SW480 (cell line): ENCODE measurements at places on chromosomes 4 and X.

DNA sequence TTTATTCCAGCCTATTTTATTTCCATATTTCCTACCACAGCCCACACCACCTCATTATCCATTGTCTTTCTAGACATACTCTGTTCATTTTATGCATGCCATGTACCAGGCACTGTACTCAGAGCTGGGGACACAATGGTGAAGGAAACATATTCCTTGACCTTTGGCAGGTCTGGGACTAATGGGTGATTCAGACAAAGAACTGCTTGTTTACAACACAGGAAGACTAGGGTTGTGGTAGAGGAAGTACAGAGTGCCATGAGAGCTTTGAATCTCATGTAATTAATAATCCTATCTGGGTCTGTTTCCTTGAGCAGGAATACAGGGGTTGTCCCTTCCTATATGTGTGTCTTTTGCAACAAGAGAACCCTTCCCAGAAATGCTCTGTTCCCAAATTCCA lies 75.1 kb upstream of the NUDT10 start:
- no peak for DNase-seq

DNA sequence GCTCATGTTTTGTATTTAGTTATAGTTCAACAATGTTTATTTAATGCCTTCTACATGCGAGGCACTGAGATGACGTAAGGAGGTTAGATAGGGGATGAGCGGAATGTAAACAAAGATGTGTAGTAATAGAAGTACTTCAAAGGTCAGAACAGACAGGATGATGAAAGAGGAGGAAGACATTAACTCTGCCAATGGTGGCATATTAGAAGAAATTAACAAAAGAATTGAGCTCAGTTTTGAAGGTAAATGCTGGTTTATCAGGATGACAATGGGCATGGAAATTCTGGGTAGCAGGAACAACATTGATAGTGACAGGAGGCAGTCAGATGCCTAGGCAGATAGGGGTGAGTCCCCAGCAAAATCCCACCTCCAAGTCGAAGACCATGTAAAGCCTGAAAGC lies 62.3 kb upstream of the PGRMC2 start:
- peak; percentile 71 for DNase-seq

- DNase-seq = peak; percentile 42
Measured at GRCh38 chr4:108377021-108377420, 208.3 kb upstream of the LEF1 start.

DNA sequence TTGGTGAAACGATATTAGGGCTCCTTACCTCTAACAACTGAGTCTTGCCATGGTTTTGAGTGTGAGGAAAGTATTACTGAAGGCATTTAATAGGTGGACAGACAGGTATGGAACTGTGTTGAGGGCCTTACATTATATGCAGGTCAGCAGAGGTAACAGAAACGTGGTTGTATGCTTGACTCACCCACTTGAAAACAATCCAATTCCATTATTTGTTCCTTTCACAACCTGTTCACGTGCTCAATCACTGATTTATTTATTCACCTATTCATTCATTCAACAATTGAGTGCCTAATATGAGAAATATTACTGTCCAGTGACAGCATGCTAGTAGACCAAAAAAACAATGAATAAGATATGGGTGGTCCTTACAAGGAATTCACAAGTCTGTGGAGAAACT lies 33.3 kb upstream of the PPARGC1A start:
- no peak for DNase-seq

DNA sequence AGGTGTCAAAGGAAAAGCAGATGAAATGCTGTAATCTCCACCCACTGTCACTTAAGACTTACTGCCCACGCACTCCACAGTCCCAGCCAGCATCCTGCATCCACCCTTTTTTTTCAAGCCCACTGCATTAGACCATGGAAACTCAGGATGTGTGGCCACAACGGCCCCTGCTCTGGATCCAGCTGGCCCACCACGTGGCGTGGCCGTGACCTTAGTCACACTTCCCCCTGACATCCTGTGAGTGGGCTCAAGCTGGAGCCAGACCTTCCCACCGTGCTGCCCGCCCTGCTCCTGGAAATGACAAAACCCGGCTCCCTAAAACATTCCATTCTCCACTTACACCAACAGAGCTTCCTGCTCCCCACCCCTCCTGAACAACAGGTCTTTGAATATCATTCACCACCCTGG lies 588.3 kb upstream of the DIPK2B start:
- peak; percentile 45 for DNase-seq

- DNase-seq = no peak
Measured at GRCh38 chr4:101284546-101284945, 62.8 kb downstream of the PPP3CA start.

- no peak for DNase-seq
Measured at GRCh38 chrX:22339459-22339858, 66.7 kb downstream of the CBLL2 start.

DNA sequence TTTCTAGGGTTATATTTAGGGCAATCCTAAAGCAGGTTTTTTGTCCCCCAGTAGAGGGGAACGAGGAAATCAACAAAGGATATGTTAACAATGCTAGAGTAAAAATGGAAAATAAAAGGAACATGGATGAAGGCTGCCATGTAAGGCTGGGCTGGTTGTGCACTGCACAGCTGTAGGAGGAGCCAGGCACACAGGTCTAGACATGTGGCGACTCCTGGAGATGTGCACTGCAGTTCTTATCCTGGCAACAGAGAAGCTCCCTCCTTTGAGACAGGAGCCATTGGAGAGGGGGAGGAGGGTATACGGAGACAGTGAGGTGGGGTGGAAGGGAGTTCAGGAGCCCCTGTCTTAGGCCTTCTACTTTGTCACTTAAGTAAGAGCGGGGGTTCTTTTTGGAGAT lies 65.9 kb downstream of the NAT8L start:
- no peak for DNase-seq

DNA sequence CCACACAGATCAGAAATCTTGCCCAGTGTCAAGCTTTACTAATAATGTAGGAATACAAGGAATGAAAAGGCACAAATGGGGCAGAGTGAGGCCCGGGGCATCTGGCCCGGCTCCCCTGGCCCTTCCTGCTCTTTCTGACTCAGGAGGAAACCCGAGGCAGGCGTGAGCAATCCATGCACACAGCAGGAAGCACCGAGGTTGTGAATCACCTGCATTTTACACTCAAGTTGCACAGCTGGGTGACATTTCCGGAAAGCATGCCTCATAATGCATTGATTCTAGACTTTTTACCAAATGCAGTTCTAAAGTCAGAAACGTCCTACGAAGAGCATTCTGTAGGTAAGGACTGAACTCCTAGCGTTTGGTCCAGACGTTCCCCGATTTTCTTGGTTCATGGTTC lies 38.9 kb downstream of the PRIMPOL start:
- peak; percentile 12 for DNase-seq

DNA sequence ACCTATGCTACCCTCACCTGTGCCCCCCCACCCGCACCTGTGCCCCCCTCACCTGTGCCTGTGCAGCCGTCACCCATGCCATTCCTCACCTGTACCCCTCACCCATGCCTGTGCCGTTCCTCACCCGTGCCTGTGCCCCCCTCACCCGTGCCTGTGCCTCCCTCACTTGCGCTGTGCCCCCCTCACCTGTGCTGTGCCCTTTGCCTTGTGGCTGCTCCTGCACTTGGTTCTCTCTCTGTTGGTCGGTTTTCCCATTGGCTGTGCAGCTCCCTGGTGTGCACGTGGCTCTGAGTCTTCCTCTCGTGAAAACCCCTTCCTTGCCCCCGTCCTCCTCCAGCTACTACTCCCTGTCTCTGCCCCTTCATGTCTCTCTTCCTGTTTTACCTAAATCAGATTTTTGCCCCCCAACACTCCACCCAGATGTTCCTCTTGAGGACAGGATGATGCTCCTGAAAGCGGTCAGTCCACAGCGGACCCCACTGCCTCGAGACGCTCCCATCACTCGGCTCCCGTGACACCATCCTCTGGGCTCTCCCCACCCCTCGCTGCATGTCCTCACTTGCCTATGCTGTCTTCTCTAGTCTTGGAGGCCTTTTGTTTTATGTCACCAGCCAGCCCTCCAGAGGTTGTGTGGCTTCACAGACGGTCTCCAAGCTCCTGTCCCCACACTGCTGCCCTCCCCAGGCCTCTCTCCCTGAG lies 6.8 kb downstream of the MAEA start:
- DNase-seq = no peak

DNA sequence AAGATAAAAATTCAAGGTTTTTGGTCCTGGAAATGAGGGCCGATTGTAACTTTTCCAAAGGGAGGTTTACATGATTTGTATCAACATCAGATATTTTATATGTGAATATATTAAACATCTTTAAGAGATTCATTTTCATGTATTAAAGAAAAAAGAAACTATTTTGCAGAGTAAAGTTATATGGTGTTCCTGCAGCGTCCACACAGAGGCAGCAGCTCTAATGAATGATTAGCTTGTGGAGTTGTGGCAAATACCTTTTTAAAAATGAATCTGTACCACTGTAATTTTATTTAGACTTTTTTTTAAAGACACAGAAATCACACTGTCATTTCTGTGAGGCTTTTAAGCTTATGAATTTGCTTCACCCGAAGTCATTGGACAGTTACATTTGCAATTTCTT lies 25.6 kb upstream of the FHDC1 start:
- no peak for DNase-seq

DNA sequence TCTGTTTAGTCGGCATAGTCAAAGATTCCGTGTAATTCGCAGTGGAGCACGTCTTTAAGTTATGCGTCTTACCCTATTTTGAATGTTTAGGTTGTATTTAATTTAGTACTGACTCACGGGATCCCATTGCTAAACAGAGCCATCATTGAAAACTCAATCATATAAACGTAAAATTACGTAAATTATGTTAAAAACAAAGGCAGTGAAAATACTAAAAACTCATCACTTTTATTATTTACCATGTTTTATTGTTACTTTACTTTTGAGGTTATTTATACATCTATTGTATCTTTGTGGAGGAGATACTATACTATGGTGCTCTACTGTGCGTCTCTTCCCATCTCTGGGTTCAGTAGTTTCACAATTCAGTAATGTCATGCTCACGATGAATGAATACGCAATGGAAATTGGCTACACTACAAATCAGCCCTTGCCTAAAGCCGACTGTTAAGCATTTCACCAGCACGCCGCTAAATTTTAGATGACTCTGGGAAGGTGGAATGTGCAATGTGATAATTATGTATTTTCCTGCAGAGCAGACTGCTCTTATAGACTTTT lies 944 bp downstream of the FUNDC2 start:
- DNase-seq = peak; percentile 59
